ENCODE measurements at places on chromosomes 12 and 14.

DNA sequence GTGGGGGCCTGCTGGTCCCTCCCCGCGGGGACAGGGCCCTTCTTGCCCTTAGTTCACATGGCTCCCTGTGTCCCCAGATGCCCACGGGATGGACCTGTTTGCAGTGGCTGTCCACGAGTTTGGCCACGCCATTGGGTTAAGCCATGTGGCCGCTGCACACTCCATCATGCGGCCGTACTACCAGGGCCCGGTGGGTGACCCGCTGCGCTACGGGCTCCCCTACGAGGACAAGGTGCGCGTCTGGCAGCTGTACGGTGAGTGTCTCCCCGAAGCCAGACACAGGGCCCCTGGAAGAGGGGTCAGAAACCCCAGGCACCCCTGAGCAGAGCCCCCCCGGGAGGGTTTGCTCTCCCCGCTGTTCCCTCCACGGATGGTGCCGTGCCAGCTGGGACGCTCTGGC is 13.4 kb downstream of the MMP17 start:
- DNase-seq, result no peak

DNA sequence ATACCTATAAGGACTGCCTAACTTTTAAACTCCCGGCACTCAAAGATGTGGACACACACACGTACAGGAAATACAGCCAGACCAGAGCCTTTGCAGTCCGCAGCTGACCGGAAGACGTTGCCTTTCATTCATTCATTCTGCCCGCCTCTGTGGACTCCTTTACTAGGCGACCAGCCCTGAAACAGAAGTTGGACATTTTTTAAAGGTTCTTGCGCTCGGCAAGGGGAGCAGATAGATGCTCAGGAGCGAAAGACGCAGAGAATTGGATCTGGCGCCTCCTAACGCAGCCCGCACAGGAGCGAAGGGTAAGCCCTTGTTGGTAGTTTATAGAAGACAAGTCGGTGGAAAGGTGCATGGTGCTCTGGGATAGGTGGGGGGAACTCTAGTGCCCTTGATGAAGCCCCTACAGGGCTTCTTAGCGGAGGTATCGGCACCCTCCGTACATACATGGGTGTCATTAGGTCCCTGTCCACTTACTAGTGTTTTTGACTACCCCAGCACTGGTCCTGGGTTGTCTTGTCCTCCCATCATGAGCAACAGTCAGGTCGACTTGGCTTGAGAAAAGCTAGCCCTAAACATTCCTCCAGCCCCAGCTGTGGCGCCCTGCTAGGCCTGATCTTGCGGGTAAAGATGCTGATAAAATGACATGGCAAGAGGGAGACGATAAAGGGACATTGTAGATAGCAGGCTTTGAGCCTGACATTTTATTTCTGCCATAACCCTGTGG is at the start of gene KDM2B:
KDM2B (minus strand) TSS at position 65 of the 727 bp plus-strand sequence. CDS start 112 bp downstream, outside the sequence.
- peak; percentile 32 for DNase-seq

- no peak for DNase-seq
Measured at GRCh38 chr14:69708586-69709560, 58.1 kb upstream of the SRSF5 start.

DNA sequence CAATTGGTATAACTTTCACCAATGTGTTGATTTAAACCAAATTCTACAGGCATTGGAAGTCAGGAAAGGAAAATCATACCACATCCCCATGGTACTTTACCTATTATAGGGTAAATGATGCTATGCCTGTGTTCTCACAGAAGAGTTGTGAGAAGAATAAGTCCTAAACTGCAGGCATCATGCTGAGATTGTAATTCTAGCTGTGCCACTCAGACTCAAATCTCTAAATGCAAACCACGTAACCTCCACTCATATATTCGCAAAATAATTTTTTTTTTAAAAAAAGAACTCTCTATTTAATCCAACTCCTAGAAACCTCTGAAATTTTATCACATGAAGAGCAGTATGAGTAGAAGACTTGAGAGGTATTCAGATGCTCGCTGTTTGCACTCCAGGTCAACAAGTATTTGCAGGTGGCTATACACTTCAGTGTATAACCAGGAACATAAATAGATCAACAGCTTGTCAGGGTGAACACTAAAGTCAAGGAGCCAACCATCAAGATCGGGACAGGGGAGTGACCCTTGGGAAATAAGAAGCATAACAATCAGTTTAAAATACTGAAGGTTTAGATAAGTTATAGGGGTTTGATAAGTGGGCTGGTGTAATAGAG is 110.1 kb downstream of the SLC25A21 start:
- DNase-seq, result no peak

DNA sequence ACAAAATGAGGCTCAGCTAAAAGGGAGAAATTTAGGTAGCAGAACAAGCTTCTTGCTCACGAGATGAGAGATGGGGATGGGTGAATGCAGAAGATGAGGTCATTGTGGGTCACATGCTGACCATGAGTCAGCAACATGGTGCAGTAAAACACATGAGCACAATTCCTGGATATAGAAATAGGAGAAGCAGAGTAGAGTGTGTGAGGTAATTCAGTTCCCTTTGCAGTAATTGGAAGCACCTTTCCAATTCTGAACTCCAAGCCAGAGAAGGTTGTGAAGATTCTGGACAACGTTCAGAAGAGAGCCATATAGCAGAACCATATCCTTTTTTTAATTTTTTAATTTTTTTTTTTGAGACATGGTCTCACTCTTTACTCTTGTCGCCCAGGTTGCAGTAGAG is 62.0 kb upstream of the LMNTD1 start:
- DNase-seq, result no peak

GRCh38 chr12:49200919-49201594 is 12.2 kb upstream of the TUBA1A start:
- DNase-seq, result peak; percentile 49

GRCh38 chr14:37270629-37271028 is 72.9 kb downstream of the MIPOL1 start:
- DNase-seq, result no peak

GRCh38 chr14:90398315-90398839 is 1.5 kb downstream of the CALM1 start:
- DNase-seq, result peak; percentile 80

- no peak for DNase-seq
Measured at GRCh38 chr12:52380271-52380694, 5.2 kb downstream of the KRT84 start.

Measured in CD4-positive, alpha-beta memory T cell (primary cell).